ENCODE measurements at places on chromosomes 6 and 20. TPM values are rescaled to one million over a fixed set of nuclear protein-coding genes. Genes with fewer than 3 reads are reported as not detected.
A peak's percentile ranks its signal among the peaks of the same experiment; 100 is the strongest.

The ZBTB46 gene
- polyA plus RNA-seq, result 4.5 TPM

DNA sequence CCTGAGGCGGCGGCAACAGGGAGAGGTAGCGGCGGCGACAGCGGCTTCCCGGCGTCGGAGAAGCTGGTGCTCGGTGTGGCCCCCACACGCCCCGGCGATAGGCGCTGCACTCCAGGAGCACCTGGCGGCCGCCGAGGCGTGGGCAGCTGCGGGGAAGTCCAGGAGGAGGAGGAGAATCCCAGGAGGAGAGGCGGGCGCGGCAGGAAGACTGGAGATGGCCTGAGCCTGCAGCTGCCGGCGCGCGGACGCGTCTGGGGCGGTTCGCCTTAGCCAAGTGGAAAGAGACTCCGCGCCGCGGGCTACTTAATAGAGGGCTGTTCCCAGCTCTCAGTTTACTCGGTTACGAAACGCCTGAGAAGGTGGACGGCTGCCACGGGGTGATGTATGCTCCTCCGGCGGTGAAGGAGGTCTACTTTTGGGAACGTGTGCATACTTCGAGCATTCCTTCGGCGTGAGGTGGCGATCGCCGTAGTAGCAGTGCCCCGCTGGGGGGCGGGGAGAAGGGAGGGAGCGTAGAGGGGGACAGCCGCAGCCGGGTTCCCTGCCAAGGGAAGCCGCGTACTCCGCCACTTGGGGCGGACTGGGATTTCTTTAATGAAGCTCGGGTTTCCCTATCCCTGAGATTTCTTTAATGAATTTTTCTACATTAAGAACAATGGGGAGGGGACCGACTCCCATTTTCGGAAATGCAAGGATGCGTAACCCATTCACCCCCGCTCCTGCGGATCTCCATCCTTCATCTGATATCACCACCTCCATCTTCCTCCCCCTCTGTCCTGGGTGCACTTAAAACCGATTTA is at the start of gene COL12A1:
TSS of gene COL12A1 (minus strand) at position 278 of the 800 bp plus-strand sequence. CDS start 3,261 bp downstream, outside the sequence.
- DNase-seq, result peak; percentile 94

- no peak for DNase-seq
These were observed 91.7 kb downstream of the RNF182 start for GRCh38 chr6:14016432-14016831.

GRCh38 chr6:20246125-20246524 is 33.9 kb upstream of the MBOAT1 start:
- DNase-seq, result no peak

GRCh38 chr6:121670511-121670910 is 235.1 kb downstream of the GJA1 start:
- DNase-seq, result no peak

Measured in kidney (tissue), 22 donors.